Esophagus squamous epithelium (tissue), 5 donors: ENCODE measurements at places on chromosomes 4 and X.

DNA sequence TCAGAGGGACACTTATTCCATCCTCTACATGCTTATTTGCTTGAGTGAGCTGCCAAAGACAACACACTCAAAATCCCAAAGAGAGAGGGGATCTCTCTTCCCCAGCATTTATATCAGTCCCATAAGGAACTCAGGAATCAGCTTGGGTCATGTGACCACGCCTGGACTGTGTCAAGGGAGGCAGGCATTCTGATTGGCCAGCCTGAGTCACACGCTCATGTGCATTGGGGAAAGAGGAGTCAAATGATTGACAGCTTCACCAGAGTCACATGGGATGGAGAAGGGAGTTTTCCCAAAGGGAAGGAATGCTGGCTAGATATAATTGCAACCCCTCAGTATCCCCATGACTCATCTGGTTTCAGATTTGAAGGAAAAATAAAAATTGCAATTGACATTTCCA is 49.0 kb downstream of the RWDD4 start:
- H3K36me3 ChIP-seq, result no peaks in the 10 kb centered on the region
- H3K4me1 ChIP-seq, result no peaks in the 10 kb centered on the region
- no peak overlapping the region for H3K4me3 ChIP-seq
- no peak for DNase-seq
- H3K27ac ChIP-seq, result no peak overlapping the region
- no peaks in the 10 kb centered on the region for H3K27me3 ChIP-seq

DNA sequence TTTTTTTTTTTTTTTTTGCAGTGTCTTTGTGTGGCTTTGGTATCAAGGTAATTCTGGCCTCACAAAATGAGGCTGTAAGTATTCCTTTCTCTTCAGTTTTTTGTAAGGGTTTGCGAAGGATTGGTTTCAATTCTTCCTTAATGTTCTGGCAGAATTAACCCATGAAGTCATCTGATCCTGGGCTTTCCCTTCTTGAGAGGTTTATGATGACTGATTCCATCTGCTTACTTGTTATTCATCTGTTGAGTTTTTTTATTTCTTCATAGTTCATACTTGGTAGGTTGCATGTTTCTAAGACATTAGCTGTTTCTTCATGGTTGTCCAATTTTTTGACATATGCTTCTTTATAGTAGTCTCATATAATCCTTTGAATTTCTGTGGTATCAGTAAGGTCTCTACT is 181.4 kb upstream of the PDE5A start:
- H3K27ac ChIP-seq, result no peak overlapping the region
- DNase-seq, result no peak
- H3K4me3 ChIP-seq, result no peak overlapping the region
- H3K4me1 ChIP-seq, result no peaks in the 10 kb centered on the region
- no peaks in the 10 kb centered on the region for H3K27me3 ChIP-seq

DNA sequence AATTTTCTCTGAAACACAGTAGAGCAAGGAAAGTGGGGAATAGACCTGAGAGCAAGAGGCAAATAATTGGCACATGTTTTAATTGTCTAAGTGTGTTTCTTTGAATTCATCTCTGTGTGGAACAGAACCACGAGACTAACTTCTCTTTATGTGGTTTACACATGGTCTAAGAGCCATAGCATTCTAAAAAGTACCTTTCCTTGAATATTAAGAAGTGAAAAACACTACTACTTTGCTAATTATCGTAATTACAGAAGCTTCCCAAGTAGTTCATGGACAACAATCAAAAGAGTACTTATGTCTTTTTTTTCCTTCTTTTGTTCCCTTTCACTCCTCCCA is 2.9 kb upstream of the CYBB start:
- no peaks in the 10 kb centered on the region for H3K27me3 ChIP-seq
- no peaks in the 10 kb centered on the region for H3K4me1 ChIP-seq
- DNase-seq, result no peak
- H3K27ac ChIP-seq, result no peak overlapping the region
- H3K36me3 ChIP-seq, result no peaks in the 10 kb centered on the region

- H3K4me3 ChIP-seq, result no peak overlapping the region
- no peak overlapping the region for H3K27ac ChIP-seq
- H3K4me1 ChIP-seq, result no peaks in the 10 kb centered on the region
- DNase-seq, result no peak
- H3K27me3 ChIP-seq, result no peaks in the 10 kb centered on the region
Observed at GRCh38 chr4:4685810-4686795, 144.3 kb upstream of the STX18 start.

DNA sequence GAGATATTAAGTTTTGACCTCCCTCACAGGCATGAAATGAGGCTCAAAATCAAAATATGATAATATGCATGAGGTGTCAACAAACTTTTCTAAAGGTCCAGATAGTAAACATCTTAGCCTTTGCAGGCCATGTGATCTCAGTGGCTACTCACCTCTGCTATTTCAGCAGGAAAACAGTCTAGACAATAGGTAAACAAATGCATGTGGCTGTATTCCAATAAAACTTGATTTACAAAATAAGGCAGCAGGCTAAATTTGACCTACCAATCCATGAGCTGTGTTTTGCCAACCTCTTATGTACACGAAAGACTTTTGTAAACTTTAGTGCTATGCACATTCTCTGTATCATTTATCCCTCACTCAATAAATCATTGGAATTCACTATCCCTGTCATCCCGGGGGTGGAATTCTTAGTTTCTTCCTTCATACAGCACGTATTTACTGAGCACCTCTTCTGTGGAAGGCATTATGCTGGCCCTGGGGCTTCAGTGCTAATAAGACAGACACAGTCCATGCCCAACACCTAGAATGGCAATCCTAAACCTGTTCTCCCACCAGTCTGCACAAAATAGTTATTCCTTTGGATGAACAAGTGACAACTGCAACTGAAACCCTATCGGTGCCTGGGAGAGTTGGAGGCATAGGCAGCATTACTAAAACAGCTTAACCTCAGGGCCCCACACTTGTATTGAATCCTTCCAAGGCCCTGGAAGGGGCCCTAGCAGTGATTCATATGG is 19.9 kb downstream of the MAGEB17 start:
- H3K4me1 ChIP-seq, result no peaks in the 10 kb centered on the region
- no peak overlapping the region for H3K4me3 ChIP-seq
- no peak overlapping the region for H3K27ac ChIP-seq

DNA sequence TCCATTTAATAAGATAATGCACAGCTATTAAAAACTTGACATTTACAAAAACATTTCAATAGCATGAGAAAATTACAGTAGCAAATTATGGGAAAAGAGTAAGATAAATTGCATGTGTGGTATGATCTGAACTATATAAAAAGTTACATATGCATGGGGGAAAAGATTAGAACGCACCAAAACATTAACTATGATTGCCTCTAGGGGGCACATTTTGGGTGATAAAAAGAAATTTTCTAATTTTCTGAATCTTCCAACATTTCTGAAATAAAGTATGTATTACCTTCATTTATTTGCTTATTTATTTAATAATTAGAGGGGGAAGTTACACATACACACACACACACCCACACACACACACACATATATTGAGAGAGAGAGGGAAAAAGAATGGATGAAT is 19.6 kb upstream of the KDM5C start:
- H3K4me3 ChIP-seq, result no peak overlapping the region
- no peaks in the 10 kb centered on the region for H3K27me3 ChIP-seq
- H3K27ac ChIP-seq, result no peak overlapping the region
- DNase-seq, result no peak

GRCh38 chr4:85455942-85456341 is 19.0 kb upstream of the ARHGAP24 start:
- peaks cover 7% of the 10 kb centered on the region for H3K4me1 ChIP-seq
- H3K27me3 ChIP-seq, result no peaks in the 10 kb centered on the region
- H3K36me3 ChIP-seq, result no peaks in the 10 kb centered on the region
- no peak for DNase-seq
- H3K4me3 ChIP-seq, result no peak overlapping the region
- peak overlapping the region; percentile 6 for H3K27ac ChIP-seq

DNA sequence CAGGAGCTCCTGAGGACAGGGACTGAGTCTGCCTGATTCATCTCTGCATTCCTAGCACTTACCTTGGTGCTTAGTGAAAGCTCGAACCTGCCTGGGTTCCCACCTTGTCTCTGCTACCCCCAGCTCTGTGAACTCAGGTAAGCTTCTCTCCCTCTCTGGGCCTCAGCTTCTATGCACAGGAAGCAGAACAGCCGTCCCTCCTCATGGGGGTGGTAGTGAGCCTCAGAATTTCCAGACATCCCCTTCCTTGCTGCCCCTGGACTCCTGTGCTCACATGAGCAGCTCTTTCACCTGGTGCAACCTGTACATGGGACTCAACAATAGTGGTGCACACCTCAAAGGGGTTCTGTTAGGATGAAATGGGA is 50.8 kb downstream of the HTRA3 start:
- no peak overlapping the region for H3K4me3 ChIP-seq
- H3K27me3 ChIP-seq, result no peaks in the 10 kb centered on the region
- no peaks in the 10 kb centered on the region for H3K36me3 ChIP-seq
- peak overlapping the region; percentile 62 for H3K27ac ChIP-seq
- peaks cover 18% of the 10 kb centered on the region for H3K4me1 ChIP-seq
- no peak for DNase-seq

GRCh38 chr4:80542747-80543146 is 207.2 kb downstream of the CFAP299 start:
- H3K4me1 ChIP-seq, result no peaks in the 10 kb centered on the region
- H3K4me3 ChIP-seq, result no peak overlapping the region
- H3K27me3 ChIP-seq, result no peaks in the 10 kb centered on the region
- no peaks in the 10 kb centered on the region for H3K36me3 ChIP-seq
- no peak overlapping the region for H3K27ac ChIP-seq

- H3K27ac ChIP-seq, result no peak overlapping the region
- H3K4me3 ChIP-seq, result no peak overlapping the region
- H3K4me1 ChIP-seq, result no peaks in the 10 kb centered on the region
- H3K36me3 ChIP-seq, result no peaks in the 10 kb centered on the region
- no peak for DNase-seq
Observed at GRCh38 chr4:99991741-99992140, 41.7 kb upstream of the H2AZ1 start.

DNA sequence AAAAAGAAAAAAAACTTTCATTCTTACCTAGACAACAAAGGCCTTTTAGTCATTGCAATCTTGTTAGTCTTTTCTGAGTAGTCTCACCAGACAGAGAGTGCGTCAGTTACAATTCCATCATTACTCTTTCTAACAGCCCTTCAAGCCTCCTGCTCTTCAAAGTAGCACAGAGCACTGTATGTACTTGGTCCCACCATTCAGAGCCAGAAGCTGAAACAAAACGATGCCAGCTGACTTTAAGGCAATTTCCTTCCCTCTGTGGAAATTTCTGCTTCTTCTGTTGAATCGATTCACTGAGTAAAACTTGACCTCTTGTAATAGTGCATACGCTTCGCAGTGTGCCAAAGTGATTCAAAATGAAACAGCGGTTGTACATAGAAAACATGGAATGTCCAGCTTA is 57.7 kb upstream of the TENM3 start:
- no peak overlapping the region for H3K4me3 ChIP-seq
- H3K36me3 ChIP-seq, result no peaks in the 10 kb centered on the region
- no peak overlapping the region for H3K27ac ChIP-seq
- no peak for DNase-seq

- no peaks in the 10 kb centered on the region for H3K27me3 ChIP-seq
- no peak overlapping the region for H3K4me3 ChIP-seq
- no peaks in the 10 kb centered on the region for H3K36me3 ChIP-seq
- no peaks in the 10 kb centered on the region for H3K4me1 ChIP-seq
Observed at GRCh38 chr4:29541757-29542156, 1178.4 kb upstream of the PCDH7 start.

- no peaks in the 10 kb centered on the region for H3K27me3 ChIP-seq
- no peak overlapping the region for H3K4me3 ChIP-seq
- no peaks in the 10 kb centered on the region for H3K4me1 ChIP-seq
Observed at GRCh38 chr4:100682477-100683218, 164.8 kb upstream of the EMCN start.

DNA sequence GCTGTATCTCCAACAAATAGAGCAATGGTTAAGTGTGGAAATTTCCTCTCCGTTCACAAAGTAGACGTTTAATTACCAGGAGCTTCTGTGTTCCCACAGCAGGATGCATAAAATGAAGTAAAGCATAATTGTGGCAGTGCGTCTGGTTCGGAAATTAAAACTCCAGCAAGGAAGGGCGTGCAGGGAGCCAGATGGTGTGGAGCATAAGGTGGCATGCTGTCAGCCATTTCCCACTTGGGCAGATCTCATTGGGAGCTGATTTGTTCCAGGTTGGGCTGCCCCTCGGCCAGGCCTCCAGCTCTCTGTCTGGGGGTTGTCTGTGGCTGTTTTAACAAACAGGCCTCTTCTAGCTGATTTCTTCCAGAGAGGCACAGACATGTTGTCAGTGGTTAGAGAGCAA is 182.1 kb upstream of the CLNK start:
- no peaks in the 10 kb centered on the region for H3K4me1 ChIP-seq
- no peak for DNase-seq
- no peak overlapping the region for H3K4me3 ChIP-seq
- H3K27ac ChIP-seq, result no peak overlapping the region
- H3K27me3 ChIP-seq, result no peaks in the 10 kb centered on the region
